ENCODE measurements at places on chromosomes 5 and 9. TPM values are rescaled to one million over a fixed set of nuclear protein-coding genes. Genes with fewer than 3 reads are reported as not detected.

DNA sequence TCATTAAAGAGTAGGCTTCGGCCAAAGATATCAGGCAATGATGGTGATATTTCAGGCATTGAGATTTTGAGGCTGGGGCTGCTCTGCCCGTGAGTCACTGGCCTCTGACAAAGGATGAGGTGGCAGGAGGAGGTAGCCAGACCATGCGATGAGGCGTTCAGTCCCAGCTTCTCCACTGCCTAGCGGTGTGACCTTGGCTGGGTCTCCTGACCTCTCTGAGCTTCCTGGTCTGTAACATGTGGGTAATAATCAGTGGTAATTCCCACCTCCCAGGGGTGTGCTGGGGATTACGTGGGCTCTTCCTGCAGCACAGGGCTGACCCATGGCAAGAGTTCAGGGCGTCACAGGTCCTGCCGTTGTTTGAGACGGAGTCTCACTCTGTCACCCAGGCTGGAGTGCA lies 73.2 kb upstream of the RAPGEF1 start:
- no peak for DNase-seq

DNA sequence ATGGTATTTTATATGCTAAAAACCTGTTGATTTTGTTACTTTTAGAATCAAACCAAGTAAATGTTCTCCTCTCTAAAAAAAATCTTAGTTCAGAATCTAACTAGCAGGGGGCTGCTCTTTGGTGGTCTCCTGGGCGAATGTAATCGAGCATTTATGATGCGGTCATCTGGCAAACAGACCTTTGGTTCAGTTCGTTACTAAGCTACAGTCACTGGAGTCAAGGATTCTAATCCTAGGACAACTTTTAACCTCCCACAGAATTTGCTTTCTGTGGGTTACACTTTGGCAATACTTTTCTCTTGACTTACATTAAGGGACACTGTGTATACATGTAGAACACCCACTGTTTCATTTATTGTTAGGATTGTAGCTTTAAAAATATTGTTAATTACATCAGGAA lies 26.3 kb upstream of the FREM1 start:
- no peak for DNase-seq

DNA sequence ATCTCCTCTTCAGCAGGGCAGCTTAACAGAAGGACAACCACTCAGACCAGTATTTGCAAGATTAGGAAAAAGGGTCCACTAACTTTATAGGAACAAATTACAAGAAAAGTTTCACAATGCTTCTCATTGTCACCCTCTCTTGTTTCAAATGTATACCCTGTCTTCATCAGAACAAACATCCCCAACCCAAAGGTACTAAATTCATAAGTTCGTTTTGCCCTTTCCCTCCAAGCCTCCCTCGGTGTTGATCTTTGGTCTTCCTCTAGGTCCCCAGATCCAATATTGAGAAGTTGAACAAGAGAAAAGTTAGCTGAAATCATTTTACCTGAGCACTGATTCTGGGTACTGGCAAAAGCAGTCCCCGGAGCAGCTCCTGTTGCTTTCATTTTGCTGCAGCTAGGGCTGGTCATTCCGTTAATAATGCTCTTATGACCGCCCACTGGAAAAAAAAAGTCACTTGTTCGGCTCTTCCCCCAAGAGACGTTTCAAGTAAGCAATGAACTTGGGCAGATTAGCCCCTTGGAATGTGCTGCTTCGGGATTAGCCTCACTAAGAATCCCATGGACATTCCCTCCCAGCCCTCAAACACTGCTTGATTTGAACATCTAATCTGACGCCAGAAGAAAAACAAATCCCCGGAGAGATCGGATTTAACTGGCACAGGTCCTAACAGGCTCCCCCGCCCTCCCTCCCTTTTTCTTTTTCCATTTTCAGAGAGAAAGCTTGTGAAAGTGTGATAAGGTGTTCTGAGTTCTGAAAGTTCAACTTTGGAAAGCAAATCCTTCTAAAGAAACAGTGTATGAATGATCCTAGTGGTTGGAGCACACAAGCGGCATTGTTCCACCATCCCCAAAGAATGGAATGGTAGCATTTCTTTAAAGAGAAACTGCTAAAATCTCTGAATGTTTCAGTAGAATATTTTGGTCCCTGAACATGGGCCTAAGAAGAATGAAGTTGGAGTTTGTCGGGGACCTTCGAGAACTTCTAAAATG lies 252.5 kb downstream of the TRPM3 start:
- DNase-seq, result no peak

GRCh38 chr5:111252799-111253545 lies 28.8 kb downstream of the CAMK4 start:
- DNase-seq, result no peak

DNA sequence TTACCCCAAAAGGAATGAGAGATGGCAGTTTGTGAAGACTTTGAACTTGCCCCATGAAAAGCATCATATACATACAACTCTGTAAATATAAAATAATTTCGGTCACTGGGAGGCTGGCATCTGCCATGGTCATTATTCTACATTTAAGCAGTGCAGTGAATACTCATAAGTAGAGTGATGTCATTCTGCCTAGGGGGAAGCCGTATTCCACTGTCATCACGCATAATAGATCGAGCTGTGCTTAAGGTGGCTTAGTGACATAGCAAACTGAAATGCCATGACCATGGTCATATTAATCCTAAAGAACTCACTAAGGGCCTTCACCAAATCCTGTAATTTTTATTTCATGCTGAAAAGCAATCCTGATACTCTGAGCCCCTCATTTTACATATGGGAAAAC lies 42.4 kb upstream of the NR4A3 start:
- DNase-seq, result no peak

DNA sequence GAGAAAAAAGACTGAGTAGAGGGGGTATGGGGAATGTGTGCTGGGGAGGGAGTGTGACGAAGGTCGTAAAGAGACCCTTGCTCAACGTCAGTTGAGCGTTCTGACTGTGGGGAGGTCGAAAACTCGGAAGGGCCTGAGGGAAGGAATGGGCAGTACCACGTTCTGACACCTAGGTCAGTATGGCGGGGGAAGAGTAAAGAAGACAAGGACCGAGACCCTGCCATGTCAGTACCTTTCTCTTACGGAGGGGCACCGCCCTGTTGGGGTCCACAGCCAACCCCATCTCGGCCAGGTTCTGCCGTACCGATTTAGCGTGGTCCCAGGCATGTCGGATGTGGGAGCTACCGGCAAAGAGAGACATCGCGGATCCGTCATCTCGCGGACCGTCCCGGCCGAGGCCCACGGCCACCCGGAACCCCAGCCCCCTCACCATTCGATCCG lies 375 bp downstream of the NOP16 start:
- no peak for DNase-seq

DNA sequence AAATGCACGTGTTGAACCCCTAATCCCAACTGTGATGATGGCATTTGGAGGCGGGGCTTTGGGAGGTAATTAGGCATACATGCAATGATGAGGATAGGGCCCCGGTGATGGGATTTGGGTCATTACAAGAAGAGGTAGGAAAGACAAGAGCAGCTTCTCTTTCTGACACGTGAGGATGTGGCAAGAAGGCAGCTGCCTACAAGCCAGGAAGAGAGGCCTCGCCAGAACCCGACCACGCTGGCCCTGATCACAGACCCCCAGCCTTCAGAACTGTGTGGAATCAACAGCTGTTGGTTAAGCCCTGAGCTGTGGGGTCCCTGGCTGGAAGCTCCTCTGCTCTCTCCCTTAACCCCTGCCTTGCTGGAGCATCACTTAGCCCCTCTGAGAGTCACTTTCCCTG lies 57.5 kb downstream of the COL23A1 start:
- no peak for DNase-seq

DNA sequence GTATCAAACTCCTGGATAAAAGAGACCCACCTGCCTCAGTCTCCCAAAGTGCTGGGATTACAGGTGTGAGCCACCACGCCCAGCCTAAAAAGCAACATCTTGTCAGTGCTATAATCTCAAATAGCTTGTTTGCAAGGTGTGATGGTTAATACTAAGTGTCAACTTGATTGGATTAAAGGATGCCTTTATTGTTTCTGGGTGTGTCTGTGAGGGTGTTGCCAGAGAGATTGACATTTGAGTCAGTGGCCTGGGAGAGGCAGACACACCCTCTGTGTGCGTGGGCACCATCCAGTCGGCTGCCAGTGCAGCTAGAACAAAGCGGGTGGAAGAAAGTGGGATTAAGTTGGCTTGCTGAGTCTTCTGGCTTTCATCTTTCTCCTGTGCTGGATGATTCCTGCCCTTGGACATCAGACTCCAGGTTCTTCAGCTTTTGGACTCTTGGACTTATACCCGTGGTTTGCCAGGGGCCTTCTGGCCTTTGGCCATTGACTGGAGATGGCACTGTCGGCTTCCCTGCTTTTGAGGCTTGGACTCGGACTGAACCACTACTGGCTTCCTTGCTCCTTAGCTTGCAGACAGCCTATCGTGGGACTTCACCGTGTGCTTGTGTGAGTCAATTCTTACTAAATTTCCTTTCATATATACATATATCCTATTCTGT lies 28.1 kb downstream of the TARS1 start:
- no peak for DNase-seq

DNA sequence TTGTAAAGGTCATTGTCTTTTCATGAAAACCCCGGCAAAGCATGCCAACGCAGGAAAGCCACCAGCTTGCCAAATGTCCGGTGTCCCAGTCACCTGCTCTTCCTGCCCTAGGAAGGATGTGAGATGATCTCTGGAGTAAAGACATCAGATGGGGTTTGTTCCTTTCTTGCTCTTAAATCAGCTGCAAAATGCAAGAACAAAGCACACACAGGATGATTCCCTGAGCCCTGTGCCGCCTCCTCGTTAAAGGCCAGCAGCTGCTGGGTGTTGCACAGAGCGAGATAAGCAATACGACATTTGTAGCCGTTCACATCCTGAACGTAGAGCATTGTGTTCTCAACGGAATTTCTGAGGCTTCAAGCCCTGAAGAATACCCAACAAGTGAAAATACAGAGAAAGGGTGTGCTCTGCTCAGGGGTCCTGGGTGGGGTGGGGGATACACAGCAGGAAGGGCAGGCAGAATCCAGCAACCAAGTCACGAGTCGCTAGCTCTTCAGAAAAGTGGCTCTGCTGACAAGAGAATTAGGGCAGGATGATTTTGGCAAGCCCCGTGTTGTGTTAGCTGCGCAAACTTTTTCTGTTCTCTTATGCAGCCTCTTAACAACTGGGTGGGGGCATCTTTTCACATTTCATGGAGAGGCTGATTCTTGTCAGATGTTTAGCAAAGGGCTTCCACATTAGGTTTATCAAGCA lies 229.2 kb upstream of the MAP3K1 start:
- no peak for DNase-seq

- no peak for DNase-seq
Observed at GRCh38 chr9:69622676-69623075, 49.5 kb downstream of the APBA1 start.

- no peak for DNase-seq
Observed at GRCh38 chr5:80161165-80161564, 94.7 kb downstream of the SERINC5 start.

DNA sequence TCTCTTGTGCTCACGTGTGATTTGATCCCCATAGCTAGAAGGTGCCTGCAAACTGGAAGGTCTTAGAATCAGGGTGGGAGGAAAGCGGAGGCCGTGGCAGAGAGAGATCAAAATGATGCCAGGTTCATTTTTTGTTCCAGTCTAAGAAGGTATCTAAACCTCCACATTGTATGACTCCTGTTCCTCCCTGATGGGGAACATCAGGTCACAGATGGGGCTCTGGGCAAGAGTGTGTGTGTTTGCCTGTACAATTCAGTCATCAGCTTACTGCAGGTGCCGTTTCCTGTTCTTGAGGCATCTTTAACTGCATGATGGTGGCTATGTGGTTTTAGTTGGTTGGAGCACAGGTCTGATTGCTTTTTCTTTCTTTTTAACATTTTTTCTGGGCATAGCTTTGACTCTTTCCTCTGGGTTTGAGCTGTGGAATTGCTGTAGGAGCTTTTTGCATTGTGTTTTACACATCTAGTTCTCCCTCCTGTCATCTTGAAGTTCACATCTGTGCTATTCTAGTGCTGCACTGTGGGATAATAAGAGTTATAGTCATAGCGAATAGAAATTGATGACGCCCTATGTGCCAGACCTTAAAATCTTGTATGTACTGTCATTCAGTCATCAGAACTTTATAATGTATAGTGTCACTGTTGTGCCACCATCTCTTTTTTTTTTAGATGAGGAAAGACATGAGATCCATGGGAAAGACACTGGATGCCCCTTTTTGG lies 30.8 kb downstream of the ARHGAP26 start:
- no peak for DNase-seq

- no peak for DNase-seq
Observed at GRCh38 chr5:16856531-16856930, 79.6 kb downstream of the MYO10 start.

DNA sequence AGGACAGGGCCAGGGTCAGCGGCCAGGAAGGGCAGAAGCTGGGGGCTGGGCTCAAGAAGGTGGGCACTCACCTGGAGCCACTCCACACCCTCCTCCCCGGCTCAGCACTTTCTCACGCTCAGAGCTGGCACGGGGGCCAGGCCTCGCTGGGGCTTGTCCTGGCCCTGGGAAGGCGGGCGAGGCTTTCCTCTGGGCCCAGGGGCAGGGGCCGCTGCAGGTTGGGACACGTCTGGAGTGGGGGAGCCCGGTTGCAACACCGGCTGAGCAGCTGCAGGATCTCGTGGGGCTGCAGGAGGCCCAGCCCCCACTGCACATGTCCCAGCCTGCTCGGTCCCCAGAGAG lies 38.9 kb upstream of the EGFL7 start:
- DNase-seq, result no peak

- DNase-seq, result no peak
Observed at GRCh38 chr9:96607971-96608370, 11.7 kb downstream of the CDC14B start.

DNA sequence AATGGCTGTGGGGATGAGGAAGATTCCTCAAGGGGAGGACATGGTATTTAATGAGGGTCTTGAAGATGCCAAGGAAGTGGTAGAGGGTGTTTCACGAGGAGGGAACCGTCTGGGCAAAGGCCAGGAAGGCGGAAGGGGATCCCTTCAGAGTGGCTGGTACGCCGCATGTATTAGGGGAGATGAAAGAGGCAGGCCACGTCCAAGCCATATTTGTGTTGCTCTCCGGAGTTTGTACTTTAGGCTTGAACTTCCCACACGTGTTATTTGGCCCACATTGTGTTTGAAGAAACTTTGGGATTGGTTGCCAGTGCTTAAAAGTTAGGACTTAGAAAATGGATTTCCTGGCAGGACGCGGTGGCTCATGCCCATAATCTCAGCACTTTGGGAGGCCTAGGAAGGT lies 1.2 kb downstream of the FXN start:
- no peak for DNase-seq

- no peak for DNase-seq
Observed at GRCh38 chr9:108178318-108178717, 677.5 kb downstream of the ACTL7B start.

Gene ENHO
- total RNA-seq, result 37.6 TPM

Gene WWC1
- total RNA-seq, result 116 TPM

Gene PRRC1
- total RNA-seq, result 57.2 TPM

Gene ADGRD2
- total RNA-seq, result not detected

Gene TIMD4
- total RNA-seq, result not detected

Gene TLE4
- 70.5 TPM for total RNA-seq
